Skin of body (tissue), 3 donors: ENCODE measurements at places on chromosomes 2 and 18. TPM values are rescaled to one million over a fixed set of nuclear protein-coding genes. Genes with fewer than 3 reads are reported as not detected.
A peak's percentile ranks its signal among the peaks of the same experiment; 100 is the strongest.

DNA sequence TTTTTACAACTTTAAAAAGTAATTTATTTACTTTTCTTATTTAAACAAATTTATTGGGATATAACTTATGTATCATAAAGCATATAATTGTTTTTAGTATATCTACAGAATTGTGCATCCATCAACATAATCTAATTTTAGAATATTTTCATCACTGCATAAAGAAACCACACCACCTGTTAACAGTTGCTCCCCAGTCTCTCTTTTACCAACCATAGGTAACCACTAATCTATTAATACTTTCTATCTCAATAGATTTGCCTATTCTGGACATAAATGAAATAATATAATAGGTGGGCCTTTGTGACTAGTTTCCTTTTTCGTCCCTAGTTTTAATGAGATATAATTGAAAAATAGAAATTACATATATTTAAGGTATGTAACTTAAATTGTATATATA is 90.6 kb downstream of the ADAM23 start:
- DNase-seq = no peak

DNA sequence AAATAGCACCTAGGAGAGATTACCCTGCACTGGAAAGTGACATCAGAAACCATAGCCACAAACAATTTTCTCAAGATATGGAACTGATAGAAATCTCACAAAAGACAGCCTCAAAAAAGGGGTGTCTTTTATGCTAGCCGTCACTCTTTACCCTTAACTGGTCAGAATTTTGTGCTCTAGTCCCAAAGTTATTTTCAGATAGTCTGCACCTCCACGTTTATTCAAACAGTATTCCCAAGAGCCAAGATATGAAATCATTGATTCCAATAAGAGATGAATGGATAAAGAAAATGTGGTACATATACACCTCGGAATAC is 23.5 kb upstream of the PMAIP1 start:
- no peak for DNase-seq

DNA sequence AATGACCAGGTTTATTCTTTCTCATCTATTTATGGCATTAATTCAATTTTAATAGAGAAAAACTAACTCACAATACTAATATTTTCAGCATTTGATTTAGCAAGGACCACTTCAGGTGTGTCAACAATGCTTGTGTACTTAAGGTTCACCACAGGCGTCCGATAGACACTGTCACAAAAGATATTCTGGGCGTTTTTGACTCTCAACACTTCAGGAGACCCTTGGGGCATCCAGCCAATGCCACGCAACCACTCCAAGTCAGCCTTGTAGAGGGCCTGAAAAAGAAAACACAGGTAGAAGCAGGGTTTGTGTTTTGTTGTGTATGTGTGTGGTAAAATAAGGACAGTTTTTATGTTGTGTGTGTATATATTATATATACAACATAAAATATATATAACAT is 158.2 kb downstream of the NEB start:
- DNase-seq = no peak

OR6B2 gene
- not detected for total RNA-seq

GRCh38 chr18:23550898-23551297 is 35.4 kb downstream of the NPC1 start:
- DNase-seq = no peak

DNA sequence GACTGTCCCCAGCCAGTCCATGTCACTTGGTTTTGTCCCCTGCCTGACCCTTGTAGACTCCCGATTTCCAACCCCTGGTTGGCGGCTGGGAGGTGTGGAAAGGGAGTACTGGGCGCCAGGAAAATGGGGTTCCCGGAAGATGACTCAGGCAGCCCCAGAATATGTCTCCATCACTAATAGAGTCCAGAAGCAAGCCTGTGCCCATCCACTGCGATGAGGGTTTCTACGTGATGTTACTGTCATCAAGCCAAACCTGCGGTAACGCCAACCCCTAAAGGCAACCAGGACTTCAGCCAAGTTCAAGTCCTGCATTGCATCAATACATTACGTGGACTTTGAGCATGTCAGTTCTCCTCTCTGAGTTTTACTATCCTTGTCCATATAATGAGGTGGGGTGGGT is 62.0 kb upstream of the TAF1B start:
- DNase-seq = no peak

GRCh38 chr2:134594399-134594798 is 124.4 kb downstream of the TMEM163 start:
- DNase-seq = no peak

GRCh38 chr2:187102381-187102780 is 253.4 kb upstream of the ZSWIM2 start:
- peak; percentile 86 for DNase-seq
